AG20443 (cell line): ENCODE measurements at places on chromosomes 2 and 18.

DNA sequence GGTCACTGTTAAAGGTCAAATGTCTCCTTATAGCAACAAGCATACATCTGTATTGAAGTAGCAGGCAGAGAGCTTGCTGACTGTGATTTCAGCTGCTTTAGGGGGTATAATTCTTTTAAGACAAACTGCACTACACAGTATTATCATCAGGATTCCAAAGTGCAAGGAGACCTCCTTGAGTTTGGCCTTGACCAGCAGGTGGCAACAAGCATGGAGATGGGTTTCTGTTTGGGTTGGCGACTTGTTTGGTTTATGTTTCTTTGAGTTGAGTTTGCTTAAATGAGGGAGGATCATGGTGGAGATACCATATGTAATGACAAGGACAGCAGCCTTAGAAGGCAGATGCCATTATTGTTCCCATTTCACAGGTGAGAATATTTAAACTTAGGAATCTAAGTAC lies 681.0 kb upstream of the ID2 start:
- DNase-seq: no peak

DNA sequence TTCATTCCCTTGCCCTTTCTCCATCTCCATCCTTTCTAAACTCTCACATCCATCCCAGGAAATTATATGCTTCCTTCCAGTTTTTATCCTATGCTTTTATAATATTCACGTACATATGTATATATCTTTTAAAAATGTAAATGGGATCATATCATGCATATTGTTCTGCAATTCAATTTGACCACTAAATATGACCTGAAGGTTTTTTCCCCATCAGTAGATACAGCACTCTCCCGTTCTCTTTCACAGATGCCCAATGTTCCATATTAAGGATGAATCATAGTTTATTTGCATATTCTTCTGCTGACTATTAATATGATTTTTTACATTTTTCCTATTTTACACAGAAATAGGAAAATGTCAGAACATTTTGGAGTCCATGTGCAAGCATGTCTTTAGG lies 213.3 kb upstream of the PARD3B start:
- no peak for DNase-seq

- DNase-seq: peak; percentile 61
These were observed 86.8 kb upstream of the DNER start for GRCh38 chr2:229800997-229801754.

GRCh38 chr2:40095000-40095399 lies 315.9 kb upstream of the THUMPD2 start:
- DNase-seq: no peak

DNA sequence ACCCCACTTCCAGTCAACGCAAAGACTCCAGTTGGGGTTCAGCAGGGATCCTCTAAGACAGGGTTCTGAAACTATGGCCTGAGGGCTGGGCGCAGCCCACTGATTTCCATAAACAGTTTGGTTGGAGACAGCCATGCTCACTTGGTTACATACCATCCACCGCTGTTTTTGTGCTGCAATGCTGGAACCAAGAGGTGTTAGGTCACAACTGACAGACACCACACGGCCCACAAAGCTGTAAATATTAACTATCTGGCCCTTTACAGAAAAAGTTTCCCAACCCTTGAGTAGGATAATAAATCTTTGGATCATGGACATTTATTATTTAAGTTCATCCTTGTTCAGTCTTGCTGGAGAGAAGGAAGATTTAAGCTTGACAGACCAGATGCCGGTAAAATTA lies 8.4 kb upstream of the CD226 start:
- no peak for DNase-seq

DNA sequence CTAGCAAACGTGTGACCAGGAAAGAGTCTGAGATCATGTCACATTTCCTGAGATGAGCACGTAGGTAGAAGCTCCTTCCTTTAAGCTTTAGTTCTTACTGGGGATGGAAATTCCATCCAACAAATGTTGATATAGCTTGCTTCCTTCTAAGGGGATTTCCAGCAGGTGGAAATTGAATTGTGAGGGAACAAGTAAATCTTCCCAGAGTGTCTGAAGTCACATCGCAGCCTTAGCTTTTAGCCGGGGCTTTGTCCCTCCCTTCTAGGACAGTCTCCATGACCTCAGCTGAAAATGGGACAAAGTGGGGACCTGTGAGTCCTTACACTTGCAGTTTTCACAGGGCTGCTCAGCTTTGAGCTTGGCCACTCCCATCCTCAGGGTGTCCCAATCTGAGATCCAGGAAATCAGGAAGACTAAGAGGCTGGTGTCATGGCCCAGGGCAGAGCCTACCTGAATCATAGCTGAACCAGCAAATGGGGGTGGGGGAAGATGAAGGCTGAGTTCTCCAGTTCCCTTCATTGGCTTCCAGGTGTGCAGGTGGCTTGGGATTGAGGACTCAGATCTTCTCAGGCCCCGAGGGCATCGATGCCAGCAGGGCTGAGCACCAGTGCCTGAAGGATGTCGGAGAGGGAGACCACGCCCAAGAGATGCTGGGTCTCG lies 8.3 kb downstream of the PRKAG3 start:
- DNase-seq: peak; percentile 6

DNA sequence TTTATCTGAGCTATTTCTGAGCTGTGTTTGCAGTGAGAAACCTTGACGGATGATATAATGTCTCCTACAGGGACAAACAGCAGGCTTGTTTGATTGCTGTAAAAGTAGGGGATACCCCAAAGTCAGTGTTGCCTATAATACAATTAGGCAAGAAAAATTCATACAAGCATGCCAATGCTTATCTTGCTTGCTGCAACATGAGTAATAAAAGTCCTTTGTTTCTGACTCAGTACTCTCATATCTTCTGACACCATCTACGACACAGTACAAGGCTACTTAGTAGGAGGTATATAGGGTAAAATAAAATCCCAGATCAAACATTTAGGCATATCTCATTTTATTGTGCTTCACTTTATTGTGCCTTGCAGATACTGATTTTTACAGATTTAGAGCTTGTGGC lies 33.0 kb downstream of the ERBB4 start:
- DNase-seq: no peak

DNA sequence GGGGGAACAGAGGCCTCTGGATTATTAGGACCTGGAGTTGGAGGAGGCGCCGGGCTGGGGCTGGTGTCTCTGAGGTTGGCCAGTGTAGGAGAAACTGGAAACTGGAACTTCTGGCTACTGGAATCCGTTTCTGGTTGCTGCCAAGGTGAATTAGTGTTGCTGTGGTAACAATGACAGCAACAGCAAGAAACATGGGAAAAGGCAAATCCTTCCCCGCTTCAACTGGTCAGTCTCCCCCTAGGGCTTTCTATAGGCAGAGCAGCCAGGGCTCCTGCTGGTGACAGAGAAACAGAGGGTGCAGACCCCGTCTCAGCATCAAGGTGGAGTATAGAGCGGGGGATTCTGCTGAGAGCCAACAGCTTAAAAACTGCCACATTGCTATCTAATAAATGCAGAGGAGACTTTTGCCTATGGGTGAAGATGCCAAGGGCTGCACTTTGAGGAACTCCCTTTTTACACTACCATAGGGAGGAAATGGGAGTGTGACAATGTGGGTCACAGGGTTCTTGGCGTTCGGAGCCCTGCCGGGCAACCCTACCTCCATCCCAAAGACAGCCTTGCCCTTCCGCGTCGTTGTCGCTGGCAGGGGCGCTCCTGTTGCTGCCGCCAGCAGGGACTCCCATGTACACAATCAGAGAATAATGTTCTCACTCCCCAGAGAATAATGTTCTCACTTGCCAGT lies 81.4 kb upstream of the CABLES1 start:
- peak; percentile 88 for DNase-seq

- DNase-seq: no peak
These were observed 303.3 kb downstream of the XIRP2 start for GRCh38 chr2:167191588-167191987.

- DNase-seq: no peak
These were observed 151.7 kb upstream of the FOSL2 start for GRCh38 chr2:28240937-28241336.

DNA sequence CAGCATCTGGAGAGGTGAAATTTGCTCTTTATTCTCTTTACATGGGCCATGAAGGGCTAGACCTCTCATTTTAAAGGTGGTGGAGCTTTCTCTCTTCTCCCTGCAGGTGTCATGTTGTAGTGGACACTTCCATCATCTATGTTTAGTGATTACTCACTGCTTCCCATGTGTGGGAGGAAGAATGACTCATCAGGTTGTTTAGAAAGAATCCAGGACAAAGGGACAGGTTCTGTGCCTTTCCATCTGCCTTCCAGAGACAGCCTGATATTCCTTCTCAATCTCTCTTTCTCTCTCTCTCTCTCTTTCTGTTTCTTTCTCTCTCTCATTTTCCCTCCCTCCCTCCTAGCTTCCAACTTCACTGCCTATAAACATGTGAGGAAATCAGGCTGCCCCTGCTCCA lies 38.7 kb downstream of the SCG2 start:
- DNase-seq: peak; percentile 69

DNA sequence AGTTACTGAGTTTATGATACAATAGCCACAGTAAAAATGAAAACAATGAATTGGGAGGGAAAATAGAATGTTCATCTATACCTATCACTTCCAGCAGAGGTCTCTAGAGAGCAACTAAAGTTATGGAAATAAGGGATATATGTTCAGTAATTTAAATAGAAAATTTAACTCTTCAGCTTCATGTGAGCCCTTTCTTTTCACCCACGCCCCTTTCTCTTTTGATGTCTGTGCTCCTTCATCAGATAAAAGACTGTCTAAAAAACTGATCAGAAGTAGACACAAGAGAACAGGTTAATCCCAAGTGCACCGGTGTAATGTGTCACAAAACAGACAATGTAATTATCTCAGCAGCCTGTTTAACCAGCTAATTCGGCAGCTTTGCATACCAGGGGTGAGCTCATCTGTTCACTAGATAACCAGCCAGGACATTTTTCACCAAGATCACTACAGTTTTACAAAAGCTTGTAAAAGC lies 238.5 kb upstream of the ERBB4 start:
- peak; percentile 21 for DNase-seq

GRCh38 chr2:172096626-172097547 lies 5.8 kb downstream of the DLX2 start:
- peak; percentile 76 for DNase-seq

DNA sequence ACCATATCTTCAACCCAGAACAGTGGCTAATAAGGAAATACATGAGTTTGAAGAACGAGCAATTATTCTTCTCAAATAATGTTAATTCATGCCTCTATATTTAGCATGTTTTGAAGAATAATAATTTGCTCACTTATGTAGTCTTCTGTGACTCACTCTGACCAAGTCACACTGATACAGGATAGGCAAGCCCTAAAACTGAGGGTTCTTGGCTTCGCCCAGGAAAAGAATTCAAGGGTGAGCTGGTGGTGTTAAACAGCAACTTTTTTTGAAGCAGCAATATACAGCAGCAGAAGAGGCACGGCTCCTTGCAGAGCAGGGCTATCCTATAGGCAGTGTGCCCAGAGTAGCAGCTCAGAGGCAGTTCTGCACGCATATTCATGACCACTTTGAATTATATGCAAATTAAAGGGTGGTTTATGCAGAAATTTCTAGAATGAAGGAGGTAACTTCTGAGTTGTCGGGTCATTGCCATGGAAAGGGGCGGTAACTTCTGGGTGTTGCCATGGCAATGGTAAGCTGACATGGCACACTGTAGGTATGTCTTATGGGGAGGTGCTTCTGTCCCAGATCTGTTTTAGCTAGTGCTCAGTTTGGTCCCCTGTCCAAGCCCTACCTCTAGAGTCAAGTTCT lies 200.6 kb downstream of the RND3 start:
- no peak for DNase-seq

- no peak for DNase-seq
These were observed 29.6 kb downstream of the FAM168B start for GRCh38 chr2:131063501-131064283.

DNA sequence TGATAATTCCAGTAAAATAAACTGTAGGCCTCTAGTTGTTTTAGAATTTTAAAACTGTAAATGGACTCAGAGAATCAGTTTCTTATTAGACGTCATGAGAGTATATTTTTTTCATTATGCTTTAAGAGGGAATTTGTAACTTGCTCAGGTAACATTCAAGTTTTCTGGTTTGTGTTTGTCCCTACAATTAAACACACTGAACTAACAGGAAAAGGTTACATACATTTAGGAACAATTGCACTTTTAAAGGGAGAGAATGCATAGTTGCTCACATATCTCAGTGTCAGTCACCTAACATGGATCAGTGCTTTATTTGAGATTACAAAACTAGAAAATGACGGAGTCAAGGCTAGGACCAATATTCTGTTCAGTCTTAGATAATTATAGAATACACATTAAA lies 3.1 kb downstream of the COL3A1 start:
- DNase-seq: no peak

GRCh38 chr2:126933711-126934091 lies 35.0 kb downstream of the TEX51 start:
- no peak for DNase-seq

GRCh38 chr2:218399391-218400166 lies at the start of gene CTDSP1:
Gene CTDSP1, plus strand, starts transcription at chr2:218399868. Its CDS starts 223 bp downstream, at chr2:218400091.
- DNase-seq: peak; percentile 96

DNA sequence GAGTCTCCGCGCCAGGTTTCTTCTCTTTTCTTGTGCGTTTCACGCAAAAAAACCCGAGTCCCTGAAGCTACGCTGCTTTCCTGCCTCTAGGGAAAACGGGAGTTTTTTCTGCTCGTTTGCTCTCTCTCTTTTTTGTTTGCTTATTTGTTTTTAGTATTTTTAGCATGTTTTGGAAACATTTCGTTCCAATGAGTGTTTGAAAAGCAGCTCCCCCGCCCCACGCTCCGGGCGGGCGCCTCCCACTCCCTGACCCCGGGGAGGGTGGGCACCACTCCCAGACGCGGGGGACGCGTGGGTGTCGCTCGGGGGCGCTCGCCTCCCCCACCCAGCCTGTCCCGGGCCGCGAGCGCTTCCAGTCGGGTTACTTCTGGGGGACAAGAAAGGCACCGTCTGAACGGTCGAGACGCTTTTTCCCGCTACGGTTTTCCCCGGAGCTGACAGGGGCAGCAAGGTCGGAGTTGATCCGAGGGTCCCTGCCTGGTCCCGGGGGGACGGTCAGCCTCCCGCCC lies 446 bp upstream of the EFHD1 start:
- DNase-seq: no peak

DNA sequence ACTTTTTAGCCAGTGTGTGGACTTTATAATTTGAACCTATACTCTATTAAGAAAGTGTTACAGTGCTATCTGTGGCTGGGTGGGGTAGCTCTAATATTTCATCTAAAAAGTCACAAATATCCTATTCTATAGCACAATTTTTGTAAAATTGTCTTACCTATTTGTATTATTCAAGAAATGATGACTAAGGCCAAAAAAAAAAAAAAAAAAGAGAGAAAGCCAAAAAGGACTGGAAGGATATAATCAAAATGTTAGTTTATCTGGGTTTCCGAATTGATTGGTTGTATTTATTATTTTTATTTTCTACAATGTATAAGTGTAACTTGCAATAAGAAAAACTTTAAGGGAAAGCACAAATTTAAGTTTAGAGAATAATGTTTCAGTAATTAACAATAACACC lies 5.5 kb downstream of the ARL6IP6 start:
- no peak for DNase-seq

DNA sequence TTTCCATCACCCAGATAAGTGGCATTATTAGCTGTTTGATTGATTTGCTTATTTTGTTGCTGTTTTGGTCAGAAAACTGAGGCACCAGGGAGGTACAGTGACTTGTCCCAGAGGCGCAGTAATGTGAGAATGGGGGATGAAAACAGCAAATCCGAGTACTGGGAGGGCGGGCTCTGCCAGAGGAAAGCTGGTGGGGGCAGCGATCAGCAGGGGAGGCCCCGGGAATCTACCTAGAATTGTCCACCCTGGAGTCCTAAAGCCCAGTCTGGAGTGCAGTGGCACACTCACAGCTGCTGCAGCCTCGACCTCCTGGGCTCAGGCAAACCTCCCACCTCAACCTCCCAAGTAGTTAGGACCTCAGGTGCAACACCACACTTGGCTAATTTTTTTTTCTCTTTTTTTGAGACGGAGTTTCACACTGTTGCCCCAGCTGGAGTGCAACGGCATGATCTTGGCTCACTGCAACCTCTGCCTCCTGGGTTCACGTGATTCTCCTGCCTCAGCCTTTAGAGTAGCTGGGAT lies 17.0 kb upstream of the PTMA start:
- no peak for DNase-seq
